Naive thymus-derived CD8-positive, alpha-beta T cell (primary cell): ENCODE measurements at places on chromosomes 2 and 18. TPM values are rescaled to one million over a fixed set of nuclear protein-coding genes. Genes with fewer than 3 reads are reported as not detected.

SLC9A2 gene
- polyA plus RNA-seq = not detected

- peaks cover 5% of the 10 kb centered on the region for H3K27me3 ChIP-seq
- H3K27ac ChIP-seq = no peak overlapping the region
- H3K4me3 ChIP-seq = no peak overlapping the region
- H3K36me3 ChIP-seq = no peaks in the 10 kb centered on the region
- no peak for DNase-seq
Observed at GRCh38 chr2:16258350-16258749, 318.0 kb downstream of the MYCN start.

DNA sequence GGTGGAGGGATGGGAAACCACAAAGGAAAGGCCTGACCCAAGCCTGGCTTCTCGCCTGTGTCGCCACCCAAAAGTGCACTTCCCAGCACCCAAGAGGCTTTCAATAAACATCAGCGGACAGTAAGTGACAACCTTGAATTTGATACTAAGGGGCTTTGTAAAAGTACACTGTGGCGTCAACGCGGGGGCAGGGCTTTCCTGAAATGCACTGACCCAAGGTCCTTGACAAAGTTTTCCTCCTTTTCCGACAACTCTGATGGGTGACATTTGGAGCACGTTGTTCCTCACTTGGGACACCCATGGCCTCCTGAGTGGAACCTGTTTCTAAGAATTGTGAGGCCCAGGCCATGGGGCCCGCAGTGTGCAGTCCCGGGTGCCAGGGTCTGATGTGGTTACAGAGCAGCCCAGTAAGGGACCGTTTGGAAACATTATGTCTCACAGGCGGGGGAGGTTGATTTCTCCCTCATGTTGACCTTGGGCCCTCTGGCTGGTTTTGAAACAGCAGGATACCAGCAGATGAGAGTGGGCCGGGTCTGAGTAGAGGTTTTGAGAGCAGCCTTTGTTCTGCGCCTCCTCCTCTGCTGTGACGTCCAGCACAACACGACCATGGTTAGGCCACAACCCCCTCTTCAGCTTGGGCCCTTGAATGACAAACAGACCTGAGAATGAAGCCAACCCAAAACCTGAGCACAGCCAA, 2.8 kb upstream of the ZBTB14 start:
- no peaks in the 10 kb centered on the region for H3K27me3 ChIP-seq
- no peak for DNase-seq
- H3K4me3 ChIP-seq = peak overlapping the region; percentile 64
- H3K27ac ChIP-seq = peak overlapping the region; percentile 27
- peaks cover 20% of the 10 kb centered on the region for H3K4me1 ChIP-seq
- H3K36me3 ChIP-seq = no peaks in the 10 kb centered on the region

DNA sequence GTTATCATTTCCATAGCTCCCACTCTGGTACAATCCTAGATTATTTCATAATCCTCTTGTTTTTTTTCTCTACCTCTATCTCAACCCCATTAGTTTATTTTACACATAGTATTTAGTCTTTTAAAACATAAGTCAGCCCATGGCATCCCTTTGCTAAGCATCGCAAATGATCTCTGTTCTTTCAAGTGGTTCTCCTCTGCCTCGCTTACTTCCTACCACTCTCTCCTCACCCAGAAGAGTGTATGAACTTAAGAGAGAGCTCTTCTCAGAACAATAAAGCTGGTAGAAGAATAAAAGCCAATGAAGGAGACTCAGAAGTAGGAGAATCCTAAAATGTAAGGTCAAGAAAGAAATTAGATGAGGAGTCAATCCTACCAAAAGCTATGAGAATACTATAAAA, 12.2 kb upstream of the ITPRID2 start:
- H3K36me3 ChIP-seq = no peaks in the 10 kb centered on the region
- no peak overlapping the region for H3K4me3 ChIP-seq
- no peak for DNase-seq

DNA sequence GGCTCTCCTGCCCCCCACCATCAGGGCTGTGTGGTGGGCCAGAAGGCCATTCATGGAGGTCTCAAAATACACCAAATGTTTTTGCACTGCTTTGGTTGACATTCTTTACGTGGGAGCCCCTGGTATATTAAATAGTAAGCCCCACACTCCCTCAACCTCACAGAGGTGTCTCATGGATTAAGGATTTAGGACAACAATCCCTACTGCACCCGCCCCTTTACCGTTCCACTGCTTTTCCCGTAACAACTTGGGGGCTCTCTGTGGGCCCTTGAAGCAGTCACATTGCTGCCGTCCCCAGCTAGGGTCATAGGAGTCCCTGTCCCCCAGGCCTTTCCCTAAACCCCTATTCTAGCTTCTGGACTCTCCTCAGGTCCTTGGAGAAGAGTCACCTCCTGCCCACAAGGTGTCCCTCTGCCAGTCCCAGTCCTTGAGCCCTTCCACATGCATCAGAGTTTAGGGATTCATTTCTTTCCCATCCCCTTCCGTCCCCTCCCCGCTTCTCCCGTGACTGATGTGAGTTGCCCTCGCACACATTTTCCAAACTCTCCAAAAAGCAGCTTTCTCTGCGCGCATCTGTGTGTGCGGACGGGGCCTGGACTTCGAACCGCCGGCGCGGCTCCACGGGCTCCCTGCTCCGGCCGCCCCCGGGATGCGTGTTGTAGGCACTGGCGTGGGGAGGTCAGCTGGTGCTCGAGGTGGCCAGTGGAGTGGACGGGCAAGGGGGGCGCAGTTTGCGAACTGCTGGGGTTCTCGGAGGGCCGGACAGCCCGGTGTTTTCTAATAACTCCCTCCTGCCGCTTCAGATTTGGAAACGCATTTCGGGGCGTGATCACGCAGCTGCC, 84.8 kb downstream of the LYPD1 start:
- no peaks in the 10 kb centered on the region for H3K4me1 ChIP-seq
- DNase-seq = no peak
- H3K4me3 ChIP-seq = no peak overlapping the region

- peaks cover 37% of the 10 kb centered on the region for H3K4me1 ChIP-seq
- no peak for DNase-seq
- peak overlapping the region; percentile 94 for H3K4me3 ChIP-seq
- H3K27me3 ChIP-seq = no peaks in the 10 kb centered on the region
- peaks cover 3% of the 10 kb centered on the region for H3K36me3 ChIP-seq
Observed at GRCh38 chr18:79965119-79965902, 868 bp downstream of the HSBP1L1 start.
